ENCODE measurements at places on chromosomes 5 and 9.

- DNase-seq, result no peak
Measured at GRCh38 chr5:123545506-123545905, 33.5 kb downstream of the CSNK1G3 start.

- no peak for DNase-seq
Measured at GRCh38 chr9:15572200-15572770, 19.4 kb downstream of the CCDC171 start.

DNA sequence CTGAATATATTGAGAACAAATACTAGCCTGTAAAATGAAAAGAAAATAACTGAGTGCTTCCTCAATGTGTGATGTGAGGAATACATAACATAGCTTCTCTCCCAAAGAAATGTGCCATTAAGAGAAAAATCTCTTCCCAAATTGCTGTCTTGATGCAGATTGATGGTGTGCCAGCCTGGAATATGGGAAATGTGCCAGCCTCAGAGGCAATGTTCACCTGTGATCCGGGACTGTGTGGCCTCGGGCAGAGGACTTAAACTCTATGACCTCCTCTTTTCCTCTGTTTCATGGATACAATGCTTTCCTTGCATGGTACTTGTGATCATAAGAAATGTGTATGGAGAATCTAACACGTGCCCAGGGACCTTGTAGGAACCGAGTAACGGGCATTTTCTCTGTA lies 370.9 kb downstream of the DIRAS2 start:
- no peak for DNase-seq

- DNase-seq, result no peak
Measured at GRCh38 chr5:12017007-12017406, 112.8 kb upstream of the CTNND2 start.

GRCh38 chr9:18861609-18862544 lies 171.1 kb downstream of the SAXO1 start:
- no peak for DNase-seq

- DNase-seq, result no peak
Measured at GRCh38 chr5:28523888-28524635, 1485.7 kb upstream of the CDH9 start.

GRCh38 chr9:132698989-132699388 lies 28.7 kb downstream of the GTF3C4 start:
- DNase-seq, result no peak
